ENCODE measurements at places on chromosomes 3 and 15. TPM values are rescaled to one million over a fixed set of nuclear protein-coding genes. Genes with fewer than 3 reads are reported as not detected.

- peak; percentile 20 for DNase-seq
Measured at GRCh38 chr3:13364602-13365271, 55.4 kb downstream of the NUP210 start.

The STAC gene
- total RNA-seq = 16.7 TPM

GRCh38 chr3:172245241-172245640 lies 203.0 kb downstream of the GHSR start:
- DNase-seq = no peak

DNA sequence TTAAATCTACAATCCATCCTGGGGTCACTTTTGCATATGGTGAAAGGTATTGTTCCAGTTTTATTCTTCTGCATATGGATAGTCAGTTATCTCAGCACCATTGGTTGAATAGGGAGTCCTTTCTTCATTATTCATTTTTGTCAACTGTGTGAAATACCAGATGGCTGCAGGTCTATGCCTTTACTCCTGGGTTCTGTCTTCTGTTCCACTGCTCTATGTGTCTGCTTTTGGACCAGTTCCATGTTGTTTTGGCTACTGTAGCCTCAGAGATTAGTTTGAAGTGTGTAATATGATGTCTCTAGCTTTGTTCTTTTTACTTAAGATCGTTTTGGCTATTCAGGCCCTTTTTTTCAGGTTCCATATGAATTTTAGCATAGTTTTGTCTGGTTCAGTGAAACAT lies 795.8 kb downstream of the OTOL1 start:
- DNase-seq = no peak

The INSYN1 gene
- total RNA-seq = 10.4 TPM

- DNase-seq = no peak
Measured at GRCh38 chr15:85408270-85408746, 27.9 kb downstream of the AKAP13 start.

DNA sequence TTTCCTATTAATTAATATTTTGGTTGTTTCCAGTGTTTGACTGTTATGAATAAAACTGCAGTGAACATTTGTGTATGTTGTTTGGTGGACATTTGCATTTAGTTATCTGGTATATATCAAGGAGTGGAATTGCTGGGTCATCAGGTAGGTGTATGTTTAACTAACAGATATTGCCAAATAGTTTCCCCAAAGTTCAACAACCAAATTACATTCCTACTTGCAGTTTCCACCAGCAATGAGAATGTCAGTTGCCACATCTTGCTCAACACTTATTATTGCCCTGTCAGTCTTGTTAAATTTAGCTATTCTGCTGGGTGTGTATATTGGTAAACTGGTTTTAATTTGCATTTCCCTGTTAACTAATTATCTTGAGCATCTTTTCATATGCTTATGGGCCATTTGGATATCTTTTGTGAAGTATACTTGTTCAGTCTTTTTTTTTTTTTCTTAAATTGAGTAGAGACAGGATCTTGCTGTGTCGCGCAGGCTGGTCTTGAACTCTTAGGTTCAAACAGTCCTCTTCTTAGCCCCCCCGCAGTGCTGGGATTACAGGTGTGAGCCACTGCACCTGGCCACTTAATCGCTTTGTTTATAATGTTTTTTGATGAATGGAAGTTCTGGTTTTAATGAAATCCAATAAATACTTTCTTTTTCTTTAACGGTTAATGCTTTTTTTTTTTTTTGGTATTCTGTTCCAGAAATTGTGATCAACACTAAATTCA lies 7.9 kb downstream of the FEM1B start:
- DNase-seq = no peak

DNA sequence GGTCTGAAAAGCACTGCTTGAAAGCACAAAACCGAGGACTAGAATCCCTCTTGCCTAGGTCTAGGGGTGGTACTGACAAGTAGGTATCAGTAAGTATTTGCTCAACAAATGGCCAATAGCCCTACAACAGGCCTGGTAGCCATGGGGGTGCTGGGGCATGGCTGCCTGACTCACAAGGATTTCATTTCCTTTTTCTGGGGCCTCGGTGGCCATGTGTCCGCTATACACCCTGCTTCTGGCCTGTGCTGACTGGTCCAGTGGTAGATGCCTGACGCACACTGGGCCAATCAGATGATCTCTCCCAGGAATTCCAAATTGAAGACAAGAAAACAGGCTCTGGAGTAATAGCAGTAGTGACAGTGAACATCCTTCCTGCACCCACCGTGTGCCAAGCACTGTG lies 29.4 kb downstream of the MELTF start:
- DNase-seq = no peak

- no peak for DNase-seq
Measured at GRCh38 chr3:194277104-194277785, 73.9 kb downstream of the CPN2 start.

DNA sequence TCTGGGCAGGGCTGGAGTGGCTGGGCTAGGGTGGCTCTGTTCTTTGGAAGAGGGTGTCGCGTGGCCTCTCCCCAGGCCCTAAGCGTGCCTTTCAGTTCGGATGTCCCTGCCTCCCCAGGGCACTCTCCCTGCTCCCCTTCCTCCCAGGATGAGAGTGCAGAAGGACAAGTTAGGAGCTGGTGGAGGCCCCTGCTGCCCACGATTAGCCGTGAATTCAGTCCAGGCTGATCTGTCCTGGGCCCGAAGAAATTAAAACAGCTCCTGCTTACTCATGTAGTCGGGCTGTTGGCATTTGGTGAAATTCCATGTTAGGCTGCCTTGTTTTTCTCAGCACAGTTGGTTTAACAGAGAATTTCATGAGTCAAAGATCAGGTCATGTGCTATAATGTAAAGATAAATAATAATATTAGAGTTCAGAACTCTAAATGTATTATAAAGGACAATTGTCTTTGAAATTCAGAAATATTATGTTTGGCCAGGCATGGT lies 24.5 kb downstream of the NIPA1 start:
- DNase-seq = no peak

GRCh38 chr15:85014932-85015331 lies 33.3 kb downstream of the PDE8A start:
- no peak for DNase-seq

GRCh38 chr15:90239371-90239770 lies 5.4 kb downstream of the GDPGP1 start:
- no peak for DNase-seq

DNA sequence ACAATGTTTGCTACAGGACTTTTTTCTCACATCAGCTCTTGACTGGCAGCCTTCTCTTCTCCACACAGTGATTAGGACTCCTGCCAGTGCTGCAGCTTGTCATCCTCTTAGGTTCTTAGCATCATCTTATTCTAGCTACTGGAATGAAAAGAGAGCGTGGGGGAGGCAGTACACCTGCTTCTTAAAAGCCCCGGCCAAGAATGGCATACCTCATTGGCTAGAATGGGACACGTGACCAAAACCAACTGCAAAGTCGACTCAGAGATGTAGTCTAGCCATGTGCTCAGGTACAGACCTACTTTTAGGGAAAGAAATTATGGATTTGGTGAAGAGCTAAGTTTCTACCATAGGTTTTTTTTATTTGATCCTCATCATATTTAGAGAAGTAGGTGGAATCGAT lies 44.1 kb downstream of the RARB start:
- no peak for DNase-seq

The GRM7 gene
- total RNA-seq = 0.21 TPM

DNA sequence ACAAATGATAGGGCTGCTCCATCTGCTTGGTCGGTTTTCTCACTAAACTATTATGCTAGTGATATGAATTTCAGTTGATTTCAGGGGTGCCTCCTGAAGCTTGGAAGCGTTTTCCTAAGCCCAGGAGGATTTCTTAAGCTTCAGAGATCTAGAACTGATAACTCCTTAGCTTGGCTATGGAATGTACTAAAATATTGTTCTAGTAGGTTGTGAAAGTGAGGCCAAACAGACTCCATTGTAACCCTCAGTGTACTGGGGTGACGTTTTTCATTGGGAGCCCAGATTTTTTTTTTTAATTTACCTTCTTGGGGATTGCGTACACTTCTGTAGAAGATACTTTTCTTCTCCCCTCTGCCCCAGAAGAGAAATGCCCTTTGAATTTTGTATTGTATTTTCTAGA lies 17.0 kb upstream of the ST3GAL6 start:
- DNase-seq = no peak

The SI gene
- not detected for total RNA-seq

DNA sequence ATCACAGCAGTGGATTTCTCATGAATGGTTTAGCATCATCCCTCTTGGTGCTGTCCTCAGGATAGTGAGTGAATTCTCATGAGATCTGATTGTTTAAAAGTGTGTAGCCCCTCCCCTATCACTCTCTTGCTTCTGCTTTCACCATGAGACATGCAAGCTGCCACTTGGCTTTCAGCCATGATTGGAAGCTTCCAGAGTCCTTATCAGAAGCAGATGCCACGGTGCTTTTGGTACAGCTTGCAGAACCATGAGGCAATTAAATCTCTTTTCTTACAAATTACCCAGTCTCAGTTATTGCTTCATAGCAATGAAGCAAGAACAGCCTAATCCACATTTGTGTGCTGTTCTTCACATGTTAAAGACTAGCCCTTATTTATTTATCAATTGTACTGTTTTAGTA lies 495.2 kb upstream of the EPHA6 start:
- DNase-seq = no peak

- DNase-seq = peak; percentile 3
Measured at GRCh38 chr15:34436126-34436955, 1.3 kb downstream of the GOLGA8A start.

- peak; percentile 32 for DNase-seq
Measured at GRCh38 chr3:189967254-189967865, 153.3 kb downstream of the P3H2 start.

- DNase-seq = no peak
Measured at GRCh38 chr3:101936419-101937356, 87.4 kb downstream of the NFKBIZ start.

- DNase-seq = no peak
Measured at GRCh38 chr3:5389057-5389456, 201.6 kb downstream of the EDEM1 start.

The SPESP1 gene
- 1.8 TPM for total RNA-seq

The CYP1A2 gene
- total RNA-seq = 0.15 TPM

DNA sequence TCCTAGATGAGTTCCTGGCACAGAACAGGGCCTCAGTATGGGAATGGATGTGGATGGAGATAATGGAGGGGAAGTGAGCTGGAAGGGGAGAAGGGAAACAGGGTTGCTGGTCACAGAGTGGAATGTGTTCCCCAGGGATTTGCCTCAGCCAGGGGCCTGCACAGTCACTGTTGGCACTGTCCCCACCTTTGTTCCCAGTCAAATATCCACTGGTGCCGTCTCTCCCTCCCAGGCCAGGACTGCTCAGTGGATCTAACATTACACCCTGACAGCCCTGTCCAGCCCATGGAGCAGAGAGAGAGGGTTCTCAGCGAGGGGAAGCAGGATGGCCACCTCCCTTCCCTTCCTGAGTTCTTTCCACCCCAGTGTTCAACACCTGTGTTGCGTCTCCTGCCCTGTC lies 1.5 kb upstream of the PPP1R2 start:
- no peak for DNase-seq

- peak; percentile 65 for DNase-seq
Measured at GRCh38 chr3:11155341-11156025, 1.2 kb downstream of the HRH1 start.

DNA sequence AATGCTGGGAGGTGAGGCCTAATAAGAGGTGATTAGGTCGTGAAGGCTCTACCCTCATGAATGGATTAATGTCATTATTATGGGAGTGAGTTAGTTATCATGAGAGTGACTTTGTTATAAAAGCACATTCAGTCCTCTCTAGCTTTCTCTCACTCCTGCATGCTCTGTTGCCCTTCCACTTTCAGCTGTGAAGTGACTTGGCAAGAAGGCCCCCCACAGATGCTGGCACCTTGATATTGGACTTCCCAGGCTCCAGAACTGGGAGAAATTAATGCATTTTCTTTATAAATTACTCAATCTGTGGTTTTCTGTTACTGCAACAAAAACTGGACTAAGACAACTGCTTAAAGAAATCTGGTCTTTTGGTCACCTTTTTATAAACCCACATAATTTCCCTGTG lies 144.3 kb downstream of the FBN1 start:
- no peak for DNase-seq

DNA sequence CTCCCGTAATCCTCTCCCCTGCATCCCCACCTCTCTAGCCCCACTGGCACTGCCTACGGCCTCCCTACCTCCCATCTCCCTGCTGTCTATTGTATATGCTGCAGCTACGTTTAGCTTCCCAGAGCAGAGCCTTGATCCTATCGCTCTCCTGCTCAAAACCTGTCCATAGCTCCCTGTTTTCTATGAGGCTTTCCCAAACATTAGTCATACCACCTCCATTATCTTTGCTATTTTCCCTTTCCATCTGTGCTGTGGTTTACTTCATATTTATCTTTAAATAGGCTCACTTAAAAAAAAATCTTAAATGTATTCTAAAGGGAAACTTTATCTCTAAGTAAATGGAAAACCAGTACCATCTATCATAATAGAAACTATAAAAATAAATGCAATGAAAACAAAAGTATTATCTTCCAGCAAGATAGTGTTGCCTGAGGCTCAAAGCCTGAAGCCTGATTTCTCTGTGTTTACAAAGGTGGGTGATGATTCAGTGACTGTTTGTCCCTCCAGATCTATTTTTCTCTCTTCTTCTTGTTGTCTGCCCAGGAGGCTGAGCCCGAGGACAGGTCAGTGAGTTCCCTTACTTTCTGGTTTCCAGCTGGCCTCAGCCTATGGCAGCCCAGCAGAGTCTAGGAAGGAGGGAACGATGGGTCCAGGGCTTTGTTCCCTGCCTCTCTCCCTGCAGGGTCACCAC lies 397.1 kb upstream of the CFAP20DC start:
- DNase-seq = no peak

GRCh38 chr3:6516143-6516542 lies 344.8 kb upstream of the GRM7 start:
- DNase-seq = no peak

The SPSB4 gene
- 2.1 TPM for total RNA-seq

The OXNAD1 gene
- total RNA-seq = 14.3 TPM

The ARHGAP31 gene
- total RNA-seq = 70.3 TPM

GRCh38 chr3:186534113-186534669 lies 10.0 kb downstream of the CRYGS start:
- no peak for DNase-seq

DNA sequence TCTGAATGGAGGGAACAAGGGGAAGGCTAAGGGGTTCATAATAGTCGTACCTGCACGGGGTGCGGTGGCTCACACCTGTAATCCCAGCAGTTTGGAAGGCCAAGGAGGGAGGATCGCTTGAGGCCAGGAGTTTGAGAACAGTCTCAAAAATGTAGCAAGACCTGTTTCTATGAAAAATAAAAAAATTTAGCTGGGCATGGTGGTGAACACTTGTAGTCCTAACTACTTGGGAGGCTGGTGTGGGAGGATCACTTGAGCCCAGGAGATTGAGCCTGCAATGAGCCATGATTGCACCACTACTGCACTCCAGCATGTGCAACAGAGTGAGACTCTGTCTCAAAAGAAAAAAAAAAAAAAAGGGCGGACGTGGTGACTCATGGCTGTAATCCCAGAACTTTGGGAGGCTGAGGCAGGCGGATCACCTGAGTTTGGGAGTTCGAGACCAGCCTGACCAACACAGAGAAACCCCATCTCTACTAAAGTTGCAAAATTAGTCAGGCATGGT lies 17.9 kb upstream of the HDAC11 start:
- DNase-seq = no peak
